ENCODE measurements at places on chromosomes 6 and 20.

DNA sequence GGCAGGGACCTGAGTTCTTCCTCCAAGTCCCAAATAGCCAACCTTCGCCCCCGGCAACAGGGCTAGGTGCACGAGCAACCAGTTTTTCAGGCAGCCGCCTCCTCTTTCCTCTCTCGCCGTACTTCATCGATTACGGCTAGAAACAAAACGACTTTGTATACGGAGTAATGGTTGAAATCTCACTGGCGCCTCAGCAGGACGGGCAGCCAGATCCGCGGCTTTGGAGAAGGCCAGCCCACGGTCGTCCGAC, 333 bp upstream of the SMIM13 start:
- no peak for DNase-seq

DNA sequence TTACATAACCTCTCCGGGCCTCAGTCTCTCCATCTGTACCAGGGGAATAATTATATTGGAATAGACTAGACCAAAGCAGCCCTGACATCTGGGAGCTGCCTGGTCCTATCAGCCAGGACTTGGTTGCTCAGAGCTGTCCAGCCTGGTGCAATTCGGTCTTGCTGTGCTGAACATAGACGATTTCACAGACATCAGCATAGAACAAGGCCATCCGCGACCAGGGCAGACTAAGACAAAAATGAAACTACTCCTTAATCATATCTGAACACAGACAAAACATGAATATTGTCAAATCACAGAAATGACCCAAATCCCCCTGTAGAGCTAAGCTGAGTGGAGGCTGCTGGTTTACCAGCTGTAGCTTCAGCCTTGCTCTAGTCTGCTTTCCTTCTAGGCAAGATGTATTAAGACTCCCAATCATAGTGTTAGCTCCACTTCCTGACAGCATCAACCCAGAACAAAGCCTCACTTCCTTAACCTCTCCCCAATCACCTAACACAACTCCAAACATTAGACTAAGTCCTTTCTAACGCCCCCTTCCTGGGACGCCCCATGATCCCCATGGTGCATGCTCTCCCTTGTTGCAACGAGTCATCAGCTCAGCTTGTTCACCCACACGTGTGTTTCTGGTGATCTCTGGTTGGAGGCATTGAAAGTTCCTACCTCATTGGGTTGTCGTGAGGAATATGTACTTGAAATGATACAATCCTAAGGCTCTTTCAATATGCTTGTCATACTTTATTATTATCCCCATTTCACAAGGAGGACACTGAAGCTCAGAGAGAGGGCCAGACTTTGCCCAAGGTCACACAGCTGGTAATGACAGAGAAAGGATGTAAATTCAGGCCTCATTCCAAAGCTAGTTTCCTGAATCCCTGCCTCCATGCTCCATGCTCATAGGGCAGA, 3.5 kb upstream of the MAPK13 start:
- no peak for DNase-seq

DNA sequence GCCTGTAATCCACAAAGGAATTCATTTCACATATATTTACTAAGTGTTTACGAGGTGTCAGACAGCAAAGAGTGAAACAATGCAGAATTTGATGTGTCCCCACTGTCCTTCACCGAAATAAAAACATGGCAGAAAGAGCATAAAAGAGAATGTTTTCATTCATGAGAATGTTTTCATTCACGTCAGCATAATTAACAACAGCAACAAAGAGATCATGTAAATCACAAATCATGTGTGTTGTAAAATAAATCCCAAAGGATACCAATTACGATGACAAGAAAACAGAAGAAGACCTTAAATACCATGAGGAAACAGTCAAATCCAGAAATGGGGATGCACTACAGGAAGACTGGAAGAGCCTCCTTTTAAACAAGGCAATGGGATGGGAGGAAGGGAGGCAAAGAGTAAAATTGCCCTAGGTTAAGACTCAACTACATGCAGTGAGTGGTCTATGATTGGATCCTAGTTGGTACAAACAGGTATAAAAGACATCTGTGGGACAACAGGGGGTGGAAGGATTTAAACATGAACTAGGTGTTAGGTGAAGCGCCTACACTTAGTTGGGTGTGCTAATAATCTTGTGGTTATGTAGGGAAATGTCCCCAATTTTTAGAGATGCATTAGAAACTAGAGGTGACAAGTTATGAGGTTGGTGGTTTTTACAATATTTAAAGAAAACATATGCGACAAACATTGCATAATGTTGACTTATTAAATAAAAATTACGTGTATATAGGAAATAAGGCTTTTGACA, 1.5 kb downstream of the ZSCAN31 start:
- DNase-seq: no peak

DNA sequence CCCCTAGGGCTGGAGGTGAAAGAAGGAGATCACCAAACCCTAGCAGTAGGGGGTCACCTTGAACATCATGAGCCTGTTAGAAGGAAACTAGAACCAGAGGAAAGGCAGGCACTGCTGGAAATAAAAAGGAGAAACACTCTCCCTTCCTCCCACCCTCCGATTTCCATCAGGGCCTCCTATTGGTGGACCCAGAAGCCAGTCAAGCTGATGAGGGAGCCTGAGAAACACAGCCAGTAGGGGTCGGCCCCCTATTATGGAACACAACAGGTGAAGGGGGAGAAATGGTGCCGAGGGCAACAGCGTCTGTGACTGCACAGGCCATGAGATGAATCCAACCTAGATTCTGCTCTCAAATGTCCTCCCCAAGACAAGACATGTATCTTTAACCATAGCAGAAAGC, 156.1 kb upstream of the LRFN2 start:
- no peak for DNase-seq

GRCh38 chr6:51330971-51331370, 512.3 kb downstream of the TFAP2B start:
- DNase-seq: no peak

GRCh38 chr6:14791526-14791925, 454.3 kb upstream of the JARID2 start:
- no peak for DNase-seq

- no peak for DNase-seq
These were observed 40.4 kb upstream of the DUSP22 start for GRCh38 chr6:251920-252319.

GRCh38 chr6:150293423-150294173, 75.2 kb upstream of the IYD start:
- no peak for DNase-seq

- no peak for DNase-seq
These were observed 240.6 kb downstream of the FOXC1 start for GRCh38 chr6:1850121-1850839.

GRCh38 chr6:80003826-80004172, 650 bp upstream of the TTK start:
- no peak for DNase-seq

DNA sequence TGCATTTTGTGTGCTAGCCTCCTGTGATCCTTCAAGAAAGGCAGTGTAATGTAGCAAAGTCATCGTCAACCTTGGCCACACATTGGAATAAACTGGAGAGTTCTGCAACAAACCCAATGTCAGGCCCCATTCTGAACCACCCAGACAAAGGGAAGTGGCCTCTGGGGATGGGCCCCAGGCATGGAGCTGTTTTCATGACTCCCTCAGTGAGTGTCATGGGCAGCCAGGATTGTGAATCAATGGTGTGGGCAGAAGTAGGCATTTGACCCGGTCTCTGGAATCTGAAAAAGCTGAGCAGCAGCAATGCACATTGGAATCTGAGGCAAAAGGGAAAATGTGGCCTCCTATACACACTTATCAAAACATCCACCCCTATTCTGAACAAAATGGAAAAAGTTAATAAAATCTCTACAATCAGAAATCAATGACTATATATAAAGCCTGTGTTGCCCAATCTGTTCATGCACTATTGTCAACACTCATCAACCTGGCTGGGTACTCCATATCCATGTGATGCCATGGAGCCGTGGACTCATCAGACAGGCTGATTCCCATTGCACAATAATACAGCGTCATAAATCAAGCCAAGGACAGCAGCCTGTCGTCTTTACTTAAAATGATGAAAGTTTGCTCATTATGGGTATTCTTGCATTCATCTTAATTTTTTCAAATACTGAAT, 134.9 kb upstream of the STMND1 start:
- DNase-seq: no peak

DNA sequence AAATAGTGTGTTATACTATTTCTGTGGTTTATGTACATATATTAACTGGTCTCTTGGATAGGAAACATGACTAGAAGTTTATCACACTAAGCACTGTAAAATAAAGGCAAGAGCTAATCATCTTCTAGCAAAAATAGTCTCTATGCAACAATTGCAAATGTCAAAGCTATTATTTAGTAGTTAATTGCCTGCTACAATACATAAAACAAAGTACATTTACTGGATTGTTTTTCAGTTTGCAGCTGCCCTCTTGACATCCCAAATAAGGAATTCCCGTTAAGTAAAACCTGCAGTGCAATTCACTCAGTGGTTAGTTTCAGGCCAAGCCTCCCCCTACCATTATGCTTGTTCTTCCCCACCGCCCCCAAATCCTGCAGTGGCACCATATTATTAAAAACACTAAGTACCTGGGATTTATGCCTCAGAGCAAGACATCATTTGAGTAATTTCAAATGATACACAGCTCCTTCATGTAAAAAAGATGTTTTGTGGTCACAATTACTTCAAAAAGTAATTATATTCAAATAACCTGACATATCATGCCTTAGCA, 1.6 kb upstream of the ATP5F1E start:
- no peak for DNase-seq

DNA sequence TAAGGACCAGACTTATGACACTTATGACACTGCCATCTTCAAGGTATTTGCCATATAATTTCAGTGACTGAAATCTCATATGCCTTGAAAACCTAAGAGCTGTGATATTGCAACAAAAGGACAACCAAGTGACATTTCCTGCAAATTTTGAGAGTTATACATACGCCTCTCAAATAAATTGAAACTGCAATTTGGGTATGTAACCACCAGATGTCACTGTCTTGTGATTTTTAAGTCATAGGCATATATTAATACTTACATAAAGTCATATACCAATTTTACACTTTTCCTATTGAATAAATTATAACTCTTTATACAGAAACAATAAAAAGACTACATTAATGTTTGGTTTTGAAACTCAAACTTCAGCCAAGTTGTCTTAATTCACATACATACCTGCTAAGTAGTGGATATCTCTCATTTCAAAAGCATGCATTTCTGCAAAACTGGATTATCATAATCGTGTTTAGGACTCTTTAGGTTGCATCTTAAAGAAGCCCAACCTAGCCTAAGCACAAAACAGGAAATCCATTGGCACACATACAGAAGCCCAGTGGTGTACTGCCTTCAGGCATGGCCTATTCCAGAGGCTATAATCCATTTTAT, 180.2 kb downstream of the PACRG start:
- DNase-seq: peak; percentile 70

GRCh38 chr6:116369540-116369939, 1.2 kb upstream of the DSE start:
- DNase-seq: no peak

GRCh38 chr20:1983301-1983700, 10.6 kb downstream of the PDYN start:
- peak; percentile 3 for DNase-seq

DNA sequence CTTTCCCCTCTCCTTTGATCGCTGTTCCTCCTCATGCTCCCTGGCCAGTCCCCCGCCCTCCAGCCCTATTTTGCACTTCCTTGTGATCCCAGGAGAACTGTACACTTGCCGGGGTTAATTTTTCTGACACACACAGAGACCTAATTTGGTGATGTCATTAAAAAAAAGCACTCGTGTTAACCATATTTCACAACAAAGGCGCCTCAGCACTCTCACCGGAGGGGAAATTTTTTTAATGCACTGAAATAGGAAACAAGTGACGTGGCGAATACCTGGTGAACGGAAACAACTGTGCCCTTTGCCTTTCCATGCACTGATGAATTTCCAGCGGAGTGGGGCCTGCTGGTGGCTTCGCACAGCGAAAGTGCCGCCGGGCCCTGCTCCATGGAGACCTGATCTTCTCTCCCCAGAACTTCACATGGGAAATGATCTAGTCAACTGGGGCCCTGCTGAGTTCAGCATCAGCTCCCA, 53.9 kb upstream of the TAGAP start:
- no peak for DNase-seq

DNA sequence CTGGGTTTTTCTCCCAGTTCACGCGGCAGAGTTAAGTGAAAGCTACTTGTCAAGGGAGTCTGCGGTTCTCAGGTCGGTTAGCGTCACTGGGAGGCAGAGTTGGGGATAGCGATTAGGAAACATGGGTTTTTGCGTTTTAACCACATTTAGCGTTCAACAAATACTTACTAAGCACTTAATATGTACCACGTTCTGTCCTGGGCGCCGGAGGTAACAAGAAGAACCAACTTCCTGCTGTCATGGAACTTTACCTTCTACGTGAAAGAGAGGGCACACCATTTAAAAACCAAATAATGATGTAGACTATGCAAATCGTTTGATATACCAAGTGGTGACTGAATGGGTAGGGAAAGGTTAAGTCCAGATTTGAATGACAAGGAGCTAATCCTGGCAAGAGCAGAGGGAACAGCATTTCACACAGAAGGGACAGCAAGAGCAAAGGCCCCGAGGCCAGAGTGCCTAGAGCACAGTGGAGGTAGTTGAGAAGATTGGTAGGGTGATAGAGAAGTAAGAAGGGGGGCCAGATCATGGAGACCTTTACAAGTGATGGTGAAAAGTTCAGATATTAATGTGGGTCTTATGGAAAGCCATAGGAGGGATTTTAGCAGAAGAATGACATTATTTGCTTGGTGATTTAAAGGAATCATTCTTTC, 744 bp downstream of the RIOK1 start:
- no peak for DNase-seq

DNA sequence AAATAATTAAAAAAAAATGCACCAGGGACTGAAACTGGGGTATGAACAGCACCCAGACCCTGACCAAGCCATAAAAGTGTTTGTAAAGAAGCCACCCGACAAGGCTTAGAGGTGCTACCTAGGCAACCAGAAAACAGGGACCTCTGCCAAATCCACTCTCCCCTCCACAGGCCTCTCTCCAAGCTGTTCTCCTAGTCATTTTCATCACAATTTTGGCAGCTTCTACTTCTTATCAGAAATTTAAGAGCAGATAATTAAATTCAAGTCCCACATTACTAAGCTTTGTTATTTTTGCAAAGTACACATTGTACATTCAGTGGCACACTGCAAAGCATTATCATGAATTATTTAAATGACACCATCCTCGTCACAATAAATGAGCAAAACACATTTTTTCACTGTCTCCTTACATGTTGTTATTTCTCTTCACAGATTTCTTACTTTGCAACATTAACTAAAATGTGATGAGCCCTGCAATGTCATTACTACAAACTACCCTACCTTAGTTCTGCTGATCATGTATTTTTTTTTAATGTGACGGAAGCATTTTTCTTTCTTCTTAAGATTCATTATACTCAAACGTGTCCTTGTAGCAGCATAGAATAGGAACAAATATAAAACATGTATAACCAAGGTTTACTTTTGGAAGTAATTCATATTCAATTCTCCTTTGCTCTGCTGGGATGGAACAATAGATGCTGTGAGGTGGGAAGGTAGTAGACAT, 38.1 kb downstream of the ECT2L start:
- no peak for DNase-seq

GRCh38 chr20:60481743-60482133, 523.5 kb downstream of the CDH26 start:
- no peak for DNase-seq

Measured in KG1 (cell line).